Stimulated activated CD4-positive, alpha-beta T cell treated with anti-CD3 and anti-CD28 coated beads, Interleukin-2, amount 100 ng/mL, for 4 hours (primary cell): ENCODE measurements at places on chromosomes 16 and 17.

GRCh38 chr17:75518201-75518600, 1.9 kb downstream of the TSEN54 start:
- DNase-seq, result peak; percentile 10

DNA sequence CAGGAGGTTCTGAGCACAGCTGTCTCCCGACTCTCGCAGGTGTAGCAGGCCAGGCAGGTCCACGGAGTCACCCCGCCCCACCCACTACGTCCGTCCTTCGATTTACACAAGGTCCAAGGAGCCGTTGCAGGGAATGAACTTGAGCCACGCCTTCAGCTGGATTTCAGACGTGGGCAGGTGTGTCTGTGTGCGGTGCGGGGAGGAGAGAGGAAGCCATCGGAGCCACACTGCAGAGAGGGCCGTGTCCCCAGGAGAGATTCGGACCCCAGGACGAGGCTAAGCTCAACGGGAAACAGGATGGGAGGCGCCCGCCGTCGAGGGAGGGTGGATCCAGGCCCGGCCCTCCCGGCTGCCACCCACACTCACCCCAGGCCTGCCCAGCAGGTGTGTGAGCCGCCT, 50.3 kb downstream of the RPH3AL start:
- no peak for DNase-seq

DNA sequence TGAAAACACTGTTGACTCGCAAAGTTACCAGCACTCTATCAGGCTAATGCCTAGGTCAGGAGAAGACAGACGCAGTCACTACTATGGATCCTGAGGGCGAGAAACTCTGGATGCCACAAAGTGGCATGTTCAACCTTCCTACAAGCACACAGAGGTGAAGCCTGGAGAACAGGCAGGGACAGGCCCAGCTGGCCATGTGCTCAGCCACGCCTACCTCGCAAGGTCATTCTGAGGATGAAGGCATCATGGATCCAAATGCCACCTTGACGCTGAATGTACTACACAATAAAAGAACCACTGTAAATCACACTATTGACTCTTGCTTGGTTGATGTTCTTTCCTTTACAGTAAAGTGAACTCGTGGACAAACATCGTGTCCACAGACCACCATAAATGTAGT, 85.8 kb downstream of the ANKRD11 start:
- DNase-seq, result no peak

GRCh38 chr16:27547851-27548250, 1.9 kb downstream of the GTF3C1 start:
- no peak for DNase-seq

GRCh38 chr16:75130150-75130771, 13.7 kb upstream of the LDHD start:
- DNase-seq, result no peak

- DNase-seq, result peak; percentile 24
Measured at GRCh38 chr16:88591577-88592021, 21.4 kb downstream of the ZC3H18 start.

- no peak for DNase-seq
Measured at GRCh38 chr16:53502331-53503269, at the start of gene AKTIP. Gene AKTIP (minus strand): TSS chr16:53503209. CDS start chr16:53500259, 2,950 bp downstream.

DNA sequence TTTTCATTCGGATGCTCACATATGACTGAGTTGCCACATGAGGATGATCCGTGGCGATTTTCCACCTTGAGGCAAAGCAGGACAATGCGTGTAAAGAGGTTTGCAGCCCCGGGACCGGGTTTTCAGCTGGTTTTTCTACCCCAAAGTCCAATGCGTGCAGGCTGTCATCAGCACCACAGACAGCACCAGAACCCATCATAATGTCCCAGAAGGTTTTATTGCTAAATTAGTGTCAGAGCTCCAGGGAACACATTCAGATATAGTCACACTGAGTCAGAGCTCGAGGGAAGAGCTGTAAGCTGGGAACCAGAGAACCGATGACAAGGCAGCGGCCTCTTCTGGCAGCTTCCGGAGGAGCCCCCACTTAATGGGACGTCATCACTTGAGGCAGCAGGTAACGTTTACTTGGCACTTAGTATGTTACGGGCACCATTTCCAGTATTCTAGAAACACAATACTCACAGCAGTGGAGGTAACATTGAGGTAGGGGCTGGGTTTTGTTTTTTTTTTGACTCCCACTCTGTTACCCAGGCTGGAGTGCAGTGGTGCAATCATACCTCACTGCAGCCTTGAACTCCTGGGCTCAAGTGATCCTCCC, 8.9 kb upstream of the NAGPA start:
- no peak for DNase-seq

DNA sequence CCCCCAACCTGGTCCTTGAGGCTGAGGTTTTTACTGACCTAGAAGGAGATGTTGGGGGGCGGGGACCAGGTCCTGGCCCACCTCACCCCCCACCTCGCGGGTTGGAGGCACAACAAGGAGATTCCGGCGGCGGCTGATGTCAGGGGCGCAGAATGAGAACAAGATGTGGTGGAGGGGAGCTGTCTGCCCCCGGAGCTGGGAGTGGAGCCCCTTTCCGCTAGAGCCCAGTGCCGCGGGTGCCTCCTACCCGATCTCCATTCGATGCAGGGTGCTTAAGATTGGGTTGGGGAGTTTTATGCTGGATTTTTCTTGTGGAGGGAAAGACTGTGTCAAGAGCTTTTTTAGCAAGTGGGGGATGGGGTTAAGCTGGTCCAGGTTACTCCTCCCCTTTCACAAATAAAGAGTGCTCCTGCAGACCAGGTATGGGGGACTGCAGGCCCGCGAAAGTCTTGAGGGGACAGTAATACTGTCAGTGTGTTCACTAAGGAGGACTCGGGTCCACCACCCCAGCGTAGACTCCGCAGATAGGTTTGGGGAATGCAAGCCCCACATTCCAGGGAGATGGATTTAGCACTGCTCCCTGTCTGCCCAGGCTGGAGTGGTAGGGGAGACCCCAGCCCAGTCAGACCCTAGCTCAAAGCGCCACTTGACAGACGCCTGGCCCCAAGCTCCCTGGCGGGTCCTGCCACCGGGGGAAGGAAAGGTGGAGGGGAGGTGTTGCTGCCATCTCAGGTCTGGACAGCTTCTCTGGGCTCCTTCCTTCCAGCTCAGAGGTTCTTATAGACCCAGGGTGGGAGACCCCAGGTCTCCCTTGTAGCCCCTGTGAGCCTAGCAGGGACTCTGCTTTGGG, 2.0 kb downstream of the CACNA1G start:
- DNase-seq, result no peak

DNA sequence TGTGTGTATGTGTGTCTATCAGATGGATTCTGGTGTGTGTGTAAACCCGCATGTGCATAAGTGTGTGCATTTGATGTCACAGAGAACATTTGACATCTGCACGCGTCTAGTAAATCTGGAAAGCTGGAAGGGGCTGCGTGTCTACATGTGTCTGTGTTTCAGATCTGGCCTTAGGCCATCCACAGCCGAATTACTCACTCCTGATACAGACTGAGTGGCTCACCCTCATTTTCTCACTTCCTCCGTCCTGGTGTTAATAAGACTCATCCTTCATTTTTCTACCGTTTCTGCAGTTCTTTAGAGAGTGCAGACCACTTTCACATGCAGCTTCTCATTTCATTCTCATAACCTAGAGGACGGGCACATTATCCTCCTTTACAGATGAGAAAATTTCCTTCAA, 491.6 kb downstream of the CDH13 start:
- no peak for DNase-seq

- DNase-seq, result no peak
Measured at GRCh38 chr16:72705801-72706200, 342.1 kb downstream of the ZFHX3 start.

DNA sequence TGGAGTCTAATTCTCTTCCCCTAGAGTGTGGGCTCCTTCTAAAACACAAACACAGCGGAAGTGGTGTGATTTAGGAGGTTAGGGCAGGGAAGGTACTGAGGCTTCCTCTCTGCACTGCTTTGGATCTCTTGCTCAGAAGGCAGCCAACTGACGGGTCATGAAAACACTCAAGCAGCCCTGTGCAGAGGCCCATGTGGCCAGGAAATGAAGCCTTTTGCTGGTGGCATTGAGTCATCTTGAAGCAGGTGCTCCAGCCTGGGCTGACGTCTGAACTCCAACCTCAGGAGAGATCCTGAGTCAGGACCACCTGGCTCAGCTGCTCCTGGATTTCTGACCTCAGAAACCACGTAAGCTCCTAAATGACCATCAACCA, 72.9 kb downstream of the MRM1 start:
- no peak for DNase-seq

GRCh38 chr17:36728030-36728991, 126.9 kb downstream of the MRM1 start:
- DNase-seq, result peak; percentile 36

- DNase-seq, result no peak
Measured at GRCh38 chr16:84827131-84827574, 7.4 kb downstream of the CRISPLD2 start.

GRCh38 chr16:72649254-72649944, 398.5 kb downstream of the ZFHX3 start:
- DNase-seq, result no peak

DNA sequence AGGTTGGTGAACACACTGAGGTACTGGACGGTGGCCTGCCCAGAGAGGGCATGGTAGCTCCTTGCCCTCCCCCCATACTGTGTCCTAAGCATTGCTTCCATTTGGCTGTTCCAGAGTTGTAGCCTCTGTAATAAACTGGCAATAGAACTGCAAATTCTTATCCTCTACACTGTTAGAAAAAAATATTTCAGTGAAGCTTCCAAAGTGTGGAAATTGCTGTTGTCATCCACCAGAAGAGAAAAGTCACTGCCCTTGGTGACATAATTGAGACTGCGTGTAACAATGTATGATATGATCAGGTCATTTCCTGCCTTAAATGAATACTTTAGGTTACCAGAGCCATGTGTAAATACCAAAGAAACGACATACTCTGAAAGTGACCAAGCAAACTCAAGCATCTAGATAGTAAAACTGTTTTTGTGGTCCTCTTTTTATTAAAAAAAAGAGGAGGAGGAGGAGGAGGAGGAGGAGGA, 65.9 kb downstream of the CEP95 start:
- no peak for DNase-seq

DNA sequence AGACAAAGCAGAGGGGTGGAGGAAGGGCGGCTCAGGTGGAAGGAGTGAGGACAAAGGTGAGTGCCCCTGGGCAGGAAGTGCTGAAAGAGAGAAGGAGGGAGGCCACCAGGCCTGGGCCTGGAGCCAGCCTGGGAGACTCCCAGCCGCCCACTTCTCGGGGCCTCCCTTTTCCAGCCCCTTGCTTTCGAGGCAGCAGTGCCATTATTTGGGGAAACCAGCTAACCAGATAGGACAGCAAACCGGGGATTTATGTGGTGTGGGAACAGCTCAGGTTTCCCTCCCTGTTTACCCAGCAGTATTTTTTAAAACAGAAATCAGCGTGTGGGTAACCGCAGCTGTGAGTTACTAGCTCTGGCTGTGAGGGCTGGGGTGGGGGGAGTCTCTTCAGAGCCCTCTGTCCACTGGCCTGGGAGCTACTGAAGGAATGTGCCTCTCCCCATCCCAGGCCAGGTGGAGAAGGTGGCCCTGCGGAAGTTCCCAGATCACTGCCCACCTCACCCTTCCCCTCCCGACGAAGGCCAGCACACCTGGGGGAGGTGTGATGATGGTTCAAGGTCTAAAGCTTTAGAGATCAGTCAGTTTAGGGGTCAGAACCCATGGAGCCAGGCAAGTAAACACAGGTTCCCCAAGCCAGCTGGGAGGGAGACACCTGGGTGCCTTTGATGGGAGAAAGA, 8.4 kb upstream of the MEOX1 start:
- no peak for DNase-seq

GRCh38 chr17:7650509-7651096, at the start of gene ATP1B2:
Gene ATP1B2 (plus strand): TSS chr17:7650926. CDS start chr17:7651519, 593 bp downstream.
- DNase-seq, result peak; percentile 66

DNA sequence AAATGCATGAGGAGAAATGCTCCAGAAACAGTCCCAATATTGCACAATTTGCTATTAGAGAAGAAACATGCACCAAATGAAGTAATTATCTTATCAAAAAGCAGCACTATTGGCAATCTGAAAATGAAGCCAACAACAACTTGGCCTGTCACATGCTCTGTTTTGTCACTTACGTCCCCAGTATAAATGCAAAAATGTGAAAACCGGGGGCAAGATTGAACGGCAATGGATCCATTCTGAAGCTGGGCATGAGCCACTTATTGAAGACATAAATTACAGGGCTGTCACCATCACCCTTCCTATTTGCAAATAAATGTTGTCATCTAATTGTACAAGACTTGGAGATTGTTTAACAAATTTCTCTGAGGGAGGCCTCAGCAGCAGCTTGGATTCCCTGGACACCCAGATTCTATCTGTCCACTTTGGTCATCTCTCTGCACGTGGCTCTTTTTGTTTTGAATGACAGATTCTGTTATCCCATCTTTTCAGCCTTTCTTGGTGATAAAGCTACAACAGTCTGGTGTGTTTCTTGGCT, 180.2 kb upstream of the CDH5 start:
- DNase-seq, result no peak

DNA sequence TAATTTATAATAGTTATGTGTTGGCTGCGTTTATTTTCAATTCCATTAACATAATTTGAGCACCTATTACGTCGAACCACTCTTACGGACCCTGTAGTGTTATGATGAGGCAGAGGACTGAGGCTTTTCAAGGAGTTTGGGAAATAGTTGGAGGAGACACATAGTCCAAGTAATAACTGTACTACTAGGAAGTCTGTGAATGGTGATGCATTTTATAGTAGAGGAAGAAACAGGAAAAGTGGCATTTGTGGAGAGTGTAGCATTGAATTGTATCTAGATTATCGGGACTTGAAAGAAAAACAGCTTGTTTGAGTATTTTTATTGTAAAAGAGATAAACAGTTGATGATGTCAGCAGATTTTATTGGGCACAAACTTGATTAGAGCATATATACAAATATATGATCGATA, 1.7 kb downstream of the NFATC3 start:
- DNase-seq, result no peak

GRCh38 chr17:80751946-80752581, 207.4 kb downstream of the RPTOR start:
- DNase-seq, result no peak

- no peak for DNase-seq
Measured at GRCh38 chr17:77738751-77739531, 219.6 kb upstream of the TNRC6C start.

DNA sequence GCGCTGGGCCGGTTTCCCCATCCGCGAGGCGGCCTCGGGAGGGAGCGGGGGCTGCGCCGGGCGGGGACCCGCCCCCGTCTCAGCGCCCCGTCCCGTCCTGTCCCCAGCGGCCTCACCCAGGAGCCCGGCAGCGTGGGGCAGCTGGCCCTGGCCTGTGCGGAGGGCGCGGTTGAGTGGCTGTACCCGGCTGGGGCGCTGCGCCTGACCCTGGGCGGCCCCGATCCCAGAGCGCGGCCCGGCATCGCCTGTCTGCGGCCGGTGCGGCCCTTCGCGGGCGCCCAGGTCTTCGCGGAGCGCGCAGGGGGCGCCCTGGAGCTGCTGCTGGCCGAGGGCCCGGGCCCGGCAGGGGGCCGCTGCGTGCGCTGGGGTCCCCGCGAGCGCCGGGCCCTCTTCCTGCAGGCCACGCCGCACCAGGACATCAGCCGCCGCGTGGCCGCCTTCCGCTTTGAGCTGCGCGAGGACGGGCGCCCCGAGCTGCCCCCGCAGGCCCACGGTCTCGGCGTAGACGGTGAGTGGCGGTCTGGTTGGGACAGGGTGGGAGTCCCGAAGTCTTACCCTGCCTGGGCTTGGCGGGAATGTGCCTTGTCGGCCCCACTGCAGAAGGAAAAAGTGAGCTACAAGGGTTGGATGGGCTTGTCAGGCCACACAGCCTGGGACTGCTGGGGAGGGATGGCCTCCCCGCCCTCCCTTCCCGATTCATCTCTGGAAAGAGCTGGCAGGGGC, 720 bp downstream of the METRN start:
- DNase-seq, result no peak
